ENCODE measurements at places on chromosomes 4 and X.

- DNase-seq, result no peak
These were observed 120.8 kb upstream of the PJA1 start for GRCh38 chrX:69285881-69286564.

DNA sequence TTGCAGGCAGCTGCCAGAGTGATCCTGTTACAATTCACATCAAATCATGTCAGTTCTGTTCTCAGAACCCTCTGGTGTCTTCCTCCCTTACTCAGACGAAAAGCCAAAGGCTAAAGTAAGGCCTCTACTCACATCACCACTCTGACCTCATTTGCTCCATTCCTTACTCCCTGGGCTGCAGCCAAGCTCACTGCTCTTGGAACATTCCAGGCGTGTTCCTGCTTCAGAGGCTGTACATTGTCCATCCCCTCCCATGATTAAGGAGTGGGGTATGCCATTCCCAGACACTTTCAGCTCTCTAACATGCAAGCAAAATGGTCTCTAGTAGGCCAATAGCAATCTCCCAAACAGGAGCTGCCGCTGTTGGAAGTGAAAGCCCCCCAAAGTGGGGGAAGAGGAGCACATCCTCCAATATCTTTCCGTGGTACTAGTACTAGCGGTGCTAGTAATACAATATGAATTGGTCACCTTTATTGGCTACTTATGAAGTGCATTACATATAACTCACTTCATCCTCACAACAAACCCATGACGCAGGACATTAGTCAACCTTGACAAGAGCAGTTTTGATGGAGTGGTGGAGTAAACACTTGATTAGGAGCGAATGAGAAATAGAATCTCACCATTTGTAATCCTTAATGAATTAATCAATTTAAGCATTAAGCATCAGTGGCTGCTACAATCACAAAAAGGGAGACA is 15.0 kb downstream of the GAB3 start:
- no peak for DNase-seq

GRCh38 chr4:8192748-8193738 is 6.0 kb upstream of the SH3TC1 start:
- DNase-seq, result no peak

- no peak for DNase-seq
These were observed 146.8 kb upstream of the NALF2 start for GRCh38 chrX:69357317-69357716.

DNA sequence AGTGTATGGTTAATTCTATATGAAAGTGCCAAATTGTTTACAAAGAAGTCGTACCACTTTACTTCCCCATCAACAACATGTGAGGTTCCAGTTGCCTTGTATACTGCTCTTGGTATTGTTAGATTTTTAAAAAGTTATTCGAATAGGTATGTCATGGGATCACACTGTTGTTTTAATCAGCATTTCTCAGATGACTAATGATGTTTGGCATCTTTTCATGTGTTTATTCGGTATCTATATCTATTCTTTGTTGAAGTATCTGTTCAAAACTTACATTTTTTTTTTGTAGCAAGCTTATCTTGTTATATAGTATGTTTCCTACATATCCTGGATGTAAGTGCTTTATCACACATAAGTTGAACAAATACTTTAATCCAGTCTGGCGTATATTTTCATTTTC is 99.4 kb upstream of the MAB21L2 start:
- DNase-seq, result no peak

DNA sequence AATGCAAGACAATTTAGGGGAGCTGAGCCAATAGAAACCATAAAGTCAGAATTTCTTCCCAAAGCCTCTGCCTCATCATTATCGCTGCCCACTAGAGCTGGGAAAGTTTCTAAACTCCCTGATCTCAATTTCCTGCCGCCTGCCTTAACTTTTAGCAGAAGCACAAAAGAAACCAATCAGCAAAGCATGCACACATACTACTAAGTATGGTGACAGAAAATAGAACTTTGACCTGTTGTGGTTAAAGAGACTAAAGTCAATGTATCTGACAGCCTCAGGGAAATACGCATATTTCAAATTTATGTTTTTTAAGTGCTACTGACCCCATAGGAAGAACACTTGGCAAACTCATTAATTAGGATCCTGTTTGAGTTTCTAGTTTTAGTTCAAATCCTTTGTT is 10.1 kb downstream of the STK26 start:
- no peak for DNase-seq

- no peak for DNase-seq
These were observed 11.2 kb upstream of the CXCR3 start for GRCh38 chrX:71629467-71629866.

- no peak for DNase-seq
These were observed 16.5 kb downstream of the TRAPPC11 start for GRCh38 chr4:183675625-183676024.

GRCh38 chrX:106894392-106894909 is 8.7 kb downstream of the RIPPLY1 start:
- DNase-seq, result no peak

DNA sequence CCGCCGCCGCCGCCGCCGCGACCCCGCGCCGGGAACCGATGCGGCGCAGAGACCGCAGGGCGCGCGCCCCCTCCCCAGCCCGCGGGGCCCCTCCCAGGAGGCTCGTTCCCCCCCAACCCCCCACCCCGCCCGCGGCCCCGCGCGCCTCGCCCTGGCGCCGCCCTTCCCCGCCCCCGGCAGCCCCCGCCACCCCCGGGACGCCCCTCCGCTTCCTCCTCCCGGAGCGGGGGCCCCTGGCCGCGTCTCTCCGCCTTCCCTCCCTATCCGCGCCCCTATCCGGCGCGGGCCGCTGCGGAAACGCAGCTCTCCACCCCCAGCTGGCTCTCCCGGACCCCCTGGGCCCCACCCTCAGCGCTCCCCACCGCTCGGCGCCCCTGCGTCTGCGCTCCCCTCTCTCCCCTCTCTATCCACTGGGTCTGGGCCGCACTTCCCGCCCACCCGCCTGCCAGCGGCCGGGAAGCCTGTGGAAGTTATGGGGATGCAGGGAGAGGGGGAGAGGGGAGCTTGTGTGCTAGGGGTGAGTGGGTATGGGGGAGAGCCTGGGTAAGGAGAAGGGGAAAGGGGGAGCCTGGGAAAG is at the start of gene TMEM271:
Gene TMEM271 (minus strand): TSS at position 51 of the 577 bp plus-strand sequence. CDS start 233 bp downstream, outside the sequence.
- no peak for DNase-seq

- DNase-seq, result no peak
These were observed 126.1 kb downstream of the INPP4B start for GRCh38 chr4:142719854-142720541.

GRCh38 chr4:47482326-47482725 is 2.7 kb upstream of the ATP10D start:
- no peak for DNase-seq

- DNase-seq, result no peak
These were observed 15.8 kb downstream of the BCAP31 start for GRCh38 chrX:153708415-153708814.

DNA sequence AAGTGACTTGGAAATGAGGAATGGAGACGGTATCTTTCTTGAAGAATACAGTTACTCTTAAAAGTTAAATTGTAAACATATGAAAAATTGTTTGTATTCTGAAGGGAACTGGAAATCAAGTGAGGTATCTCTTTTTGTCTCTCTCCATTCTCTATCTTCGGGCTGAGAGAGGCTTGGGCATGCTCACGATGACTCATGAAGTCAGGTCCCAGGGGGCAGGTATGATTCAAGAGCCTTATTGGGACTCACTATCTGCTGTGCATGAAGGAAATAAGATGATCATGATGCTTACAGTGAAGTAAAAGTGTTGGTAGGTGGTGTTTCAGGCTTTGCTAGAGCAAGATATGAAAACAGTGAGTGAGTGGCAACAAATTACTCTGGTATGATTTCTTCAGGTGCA is 200.4 kb upstream of the PITX2 start:
- DNase-seq, result no peak

DNA sequence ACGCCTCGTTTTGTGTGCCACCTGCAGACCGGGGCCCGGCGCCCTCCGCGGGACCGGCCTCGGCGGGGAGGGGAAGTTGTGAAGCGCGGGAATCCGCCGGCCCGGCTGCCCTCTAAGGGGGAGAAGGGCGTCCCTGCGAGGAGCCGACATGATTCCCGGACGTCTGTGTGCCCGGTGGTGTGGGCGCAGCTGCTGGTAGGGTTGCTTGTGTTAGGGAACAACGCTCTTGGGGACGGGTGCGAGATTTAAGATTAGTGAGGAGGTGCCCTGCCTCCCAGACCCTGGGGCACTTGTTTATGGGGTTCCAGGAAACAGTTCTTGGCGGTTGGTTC is 627 bp downstream of the CDKN2AIP start:
- no peak for DNase-seq

GRCh38 chrX:9442056-9442455 is 22.8 kb upstream of the TBL1X start:
- DNase-seq, result no peak

- no peak for DNase-seq
These were observed 31.6 kb downstream of the KANTR start for GRCh38 chrX:53125506-53125905.

DNA sequence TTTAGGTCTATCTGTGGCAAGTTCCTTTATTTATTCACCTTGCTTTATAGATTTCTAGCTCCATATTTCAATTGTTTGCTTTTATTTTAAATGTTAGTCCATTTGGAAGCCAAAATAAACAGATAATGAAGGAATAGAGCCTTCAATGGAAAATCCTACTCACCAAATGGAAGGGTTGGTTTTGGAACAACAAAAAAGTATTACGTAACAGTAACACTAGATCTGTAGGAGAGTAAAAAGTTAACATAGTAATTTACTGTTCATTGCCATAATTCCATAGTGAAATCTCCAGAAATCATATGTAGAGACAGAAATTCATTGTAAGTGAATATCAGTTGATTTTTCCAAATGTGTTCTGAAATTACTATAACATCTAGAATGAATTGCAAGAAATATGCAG is 34.6 kb downstream of the NWD2 start:
- no peak for DNase-seq

DNA sequence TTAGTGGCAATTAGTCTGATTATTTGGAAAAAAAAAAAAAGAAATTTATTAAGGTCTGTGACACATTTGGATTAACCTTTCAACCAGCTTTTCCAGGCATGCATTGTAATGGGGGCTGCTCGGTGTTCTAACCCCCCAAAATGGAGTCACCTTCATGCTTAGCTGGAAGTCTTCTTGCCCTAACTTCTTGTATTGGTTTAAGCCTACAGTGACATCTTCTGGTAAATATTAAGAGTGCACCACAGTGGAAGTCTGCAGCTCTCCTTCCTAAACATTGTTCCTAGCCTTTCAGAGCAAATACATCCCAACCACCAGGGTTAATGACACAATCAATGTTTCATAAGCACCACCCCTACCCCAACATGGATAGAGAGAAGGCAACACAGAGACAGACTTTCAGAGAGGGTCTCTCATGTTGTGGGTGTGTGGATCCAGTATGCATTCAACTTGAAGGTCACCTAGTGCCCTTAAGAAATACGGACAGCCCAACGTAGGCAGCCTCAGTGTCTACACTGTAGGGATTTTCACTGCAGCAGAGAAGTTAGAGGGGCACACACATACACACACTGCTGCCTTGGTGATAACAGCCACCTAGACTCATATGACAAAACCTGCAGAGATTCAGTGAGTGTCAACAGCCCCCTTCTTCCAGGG is 142.9 kb upstream of the MBNL3 start:
- no peak for DNase-seq

DNA sequence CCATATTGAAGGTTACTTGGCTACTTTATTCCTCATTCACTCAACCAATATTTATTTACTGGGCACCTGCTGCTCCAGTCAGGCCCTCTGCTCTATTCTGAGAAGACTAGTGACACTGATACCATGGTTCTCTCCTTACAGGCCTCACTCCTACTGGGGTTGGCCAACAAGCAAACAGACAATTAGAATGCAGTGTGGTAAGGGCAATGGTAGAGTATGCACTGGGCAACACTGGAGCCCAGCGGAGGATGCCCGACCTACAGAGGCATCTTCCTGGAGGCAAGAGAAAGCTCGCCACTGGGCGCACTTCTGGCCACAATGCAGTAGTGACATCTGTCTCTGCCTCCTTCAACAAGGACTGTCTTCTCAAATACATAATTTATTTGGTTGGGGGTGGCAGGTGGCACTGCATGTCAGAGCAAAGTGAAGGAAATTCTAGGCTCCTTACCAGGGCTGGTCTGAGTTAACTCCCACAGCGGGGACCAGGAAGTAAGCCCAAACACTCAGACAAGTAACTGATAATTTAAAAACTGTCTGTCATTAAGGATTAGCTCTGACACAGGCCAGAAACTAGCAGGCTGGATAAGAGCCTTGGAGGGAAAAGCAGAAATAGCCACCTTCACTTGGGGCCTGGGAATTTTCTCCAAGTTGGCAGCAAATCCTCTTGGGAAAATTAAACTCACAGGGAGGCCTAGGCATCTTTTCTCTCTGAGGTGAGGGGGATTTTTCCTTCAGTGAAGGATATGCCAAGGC is 150.7 kb upstream of the EOLA2 start:
- DNase-seq, result no peak

DNA sequence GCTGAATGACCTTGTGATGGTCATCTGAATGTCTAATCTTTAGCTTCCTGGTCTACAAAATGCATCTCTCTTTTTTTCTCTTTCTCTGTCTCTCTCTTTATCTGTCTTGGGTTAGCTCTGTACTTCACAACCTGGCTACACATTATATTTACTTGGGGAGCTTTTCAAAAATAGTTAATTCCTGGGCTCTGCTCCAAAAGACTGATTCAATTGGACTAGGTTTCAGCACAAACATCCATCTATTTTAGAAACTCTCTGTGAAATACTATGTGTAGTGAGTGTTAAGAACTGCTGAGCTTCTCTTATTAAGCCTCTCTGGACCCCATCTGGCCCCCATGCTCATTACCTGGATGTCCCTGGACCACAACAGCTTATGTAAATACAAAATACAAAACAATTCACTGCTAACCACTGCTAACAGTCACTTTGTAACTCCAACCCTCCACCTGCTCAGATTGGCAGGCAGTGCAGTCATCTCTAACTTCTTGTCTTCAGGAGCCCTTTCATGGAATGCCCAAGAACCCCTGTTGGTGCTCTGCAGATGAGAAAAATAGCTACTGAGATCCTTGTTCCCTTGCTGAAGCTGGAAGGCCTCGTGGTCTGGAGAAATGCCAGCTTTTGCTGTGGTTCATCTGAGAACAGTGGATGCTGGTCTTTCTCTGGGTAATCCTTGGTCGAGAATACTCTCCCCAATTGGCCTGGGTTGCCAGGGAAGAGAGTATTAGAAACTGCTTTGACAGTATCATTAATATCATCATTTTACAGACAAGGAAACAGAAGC is 14.8 kb upstream of the BOD1L1 start:
- no peak for DNase-seq

DNA sequence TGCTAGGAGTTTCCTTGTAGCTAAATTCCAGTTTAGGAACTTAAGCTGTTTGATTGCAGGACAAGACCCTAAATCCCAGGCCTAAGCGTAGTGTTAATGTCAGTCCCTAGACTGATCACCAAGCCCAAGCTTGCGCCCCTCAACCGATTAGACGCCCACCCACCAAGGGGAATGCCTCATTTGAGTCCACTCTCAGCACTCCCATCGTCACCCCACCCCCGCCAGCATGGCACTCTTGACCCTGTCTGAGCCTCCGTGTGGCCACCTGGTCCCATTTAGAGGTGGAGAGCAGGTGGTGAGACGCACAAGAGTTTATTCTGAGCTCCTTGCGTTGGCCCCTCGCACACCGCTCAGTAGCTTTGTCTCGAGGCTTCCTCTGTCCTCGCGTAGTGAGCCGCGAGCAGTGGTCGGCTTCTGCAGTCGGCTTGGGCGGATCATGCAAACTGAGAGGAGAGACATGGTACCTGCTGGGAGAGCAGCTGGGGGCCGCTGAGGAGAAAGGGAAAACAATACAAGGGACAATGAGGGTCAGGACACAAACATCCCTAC is 48.5 kb upstream of the ZNF157 start:
- no peak for DNase-seq

All from cortex of kidney (tissue), 1 donor.